ENCODE measurements at places on chromosomes 6 and 20. TPM values are rescaled to one million over a fixed set of nuclear protein-coding genes. Genes with fewer than 3 reads are reported as not detected.

Gene PHIP
- 52.7 TPM for total RNA-seq

DNA sequence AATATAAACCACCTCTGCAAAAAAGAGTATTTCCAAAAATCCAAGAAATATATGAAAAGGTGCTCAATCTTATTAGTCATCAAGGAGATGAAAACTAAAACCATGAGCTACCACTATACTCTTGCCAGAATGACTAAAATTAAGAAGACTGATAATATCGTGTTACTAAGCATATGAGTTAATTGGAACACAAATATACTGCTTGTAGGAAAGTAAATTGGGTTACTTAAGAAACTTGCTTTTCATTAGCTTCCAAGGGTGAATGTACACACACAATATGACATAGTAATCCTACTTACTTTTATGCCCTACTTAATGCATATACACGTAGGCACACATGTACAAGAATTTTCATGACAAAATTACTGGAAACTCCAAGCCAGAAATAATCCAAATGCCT lies 3.4 kb downstream of the THEMIS start:
- no peak overlapping the region for H3K4me3 ChIP-seq
- H3K4me1 ChIP-seq = no peaks in the 10 kb centered on the region
- H3K36me3 ChIP-seq = no peaks in the 10 kb centered on the region
- no peak for DNase-seq
- H3K27ac ChIP-seq = no peak overlapping the region

GRCh38 chr6:98308564-98308963 lies 525.8 kb upstream of the POU3F2 start:
- H3K27me3 ChIP-seq = no peaks in the 10 kb centered on the region
- H3K36me3 ChIP-seq = no peaks in the 10 kb centered on the region
- no peak overlapping the region for H3K27ac ChIP-seq
- H3K4me1 ChIP-seq = no peaks in the 10 kb centered on the region
- no peak for DNase-seq

Gene ZBP1
- 36.9 TPM for total RNA-seq

Gene ESR1
- total RNA-seq = 5.9 TPM

Gene PPP1R16B
- 108 TPM for total RNA-seq

- no peak for DNase-seq
- peaks cover 12% of the 10 kb centered on the region for H3K4me1 ChIP-seq
- H3K4me3 ChIP-seq = no peak overlapping the region
- no peaks in the 10 kb centered on the region for H3K36me3 ChIP-seq
These were observed 8.8 kb downstream of the TENT5A start for GRCh38 chr6:81743649-81744048.

Gene NRN1
- not detected for total RNA-seq

Gene DDO
- not detected for total RNA-seq

- DNase-seq = no peak
- H3K27ac ChIP-seq = no peak overlapping the region
- no peak overlapping the region for H3K4me3 ChIP-seq
- H3K27me3 ChIP-seq = no peaks in the 10 kb centered on the region
- no peaks in the 10 kb centered on the region for H3K36me3 ChIP-seq
- no peaks in the 10 kb centered on the region for H3K4me1 ChIP-seq
These were observed 140.6 kb downstream of the OPN5 start for GRCh38 chr6:47922391-47922790.

Gene ULBP1
- 0.12 TPM for total RNA-seq

DNA sequence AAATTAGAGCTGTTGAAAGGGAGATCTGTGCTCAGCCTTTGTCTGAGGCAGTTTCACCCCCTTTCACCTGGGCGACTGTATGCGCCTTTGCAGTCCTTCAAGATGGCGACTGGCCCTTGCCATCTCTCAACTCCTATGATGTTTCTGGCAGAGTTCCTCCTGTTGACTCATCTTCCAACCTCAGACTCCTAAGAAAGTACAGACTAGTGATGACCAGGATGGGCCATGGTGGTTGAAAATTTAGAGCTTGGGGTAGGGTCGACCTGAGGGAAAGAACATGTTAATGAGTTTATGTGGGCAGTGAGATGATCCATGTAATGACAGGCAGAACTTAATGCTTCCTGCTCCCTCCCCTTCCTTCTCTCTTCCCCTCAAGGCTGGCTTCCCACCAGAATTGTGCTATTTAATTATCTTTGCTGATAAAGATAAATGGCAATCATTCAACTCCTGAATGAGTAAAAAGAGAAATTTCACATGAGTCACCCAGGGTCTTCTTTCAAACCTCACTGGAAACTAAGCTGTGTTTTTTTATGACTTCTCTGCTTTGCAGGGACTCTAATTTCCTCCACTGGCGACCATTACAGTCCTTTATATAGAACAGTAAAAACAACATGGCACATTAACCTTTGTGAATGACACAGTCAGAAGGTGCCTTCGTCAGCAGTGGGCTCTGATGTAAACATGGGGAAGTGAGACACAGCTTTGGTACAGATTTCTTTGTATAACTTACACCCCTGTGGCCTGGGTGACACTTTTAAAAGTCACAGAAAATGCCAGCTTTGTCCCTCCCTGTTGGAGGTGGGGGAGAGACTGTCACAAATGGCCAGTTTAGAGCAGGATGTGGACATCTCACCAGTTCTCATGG lies 103.5 kb downstream of the SCP2D1 start:
- no peaks in the 10 kb centered on the region for H3K4me1 ChIP-seq
- H3K36me3 ChIP-seq = no peaks in the 10 kb centered on the region
- no peak overlapping the region for H3K27ac ChIP-seq
- no peaks in the 10 kb centered on the region for H3K27me3 ChIP-seq

GRCh38 chr6:15458021-15458459 lies 204.8 kb downstream of the DTNBP1 start:
- no peaks in the 10 kb centered on the region for H3K27me3 ChIP-seq
- peak; percentile 79 for DNase-seq
- peaks cover 19% of the 10 kb centered on the region for H3K36me3 ChIP-seq
- peak overlapping the region; percentile 30 for H3K27ac ChIP-seq
- peaks cover 29% of the 10 kb centered on the region for H3K4me1 ChIP-seq
- no peak overlapping the region for H3K4me3 ChIP-seq

- H3K36me3 ChIP-seq = no peaks in the 10 kb centered on the region
- peaks cover 11% of the 10 kb centered on the region for H3K4me1 ChIP-seq
- no peaks in the 10 kb centered on the region for H3K27me3 ChIP-seq
- no peak overlapping the region for H3K27ac ChIP-seq
- no peak overlapping the region for H3K4me3 ChIP-seq
These were observed 4.7 kb downstream of the DNTTIP1 start for GRCh38 chr20:45796337-45797065.

DNA sequence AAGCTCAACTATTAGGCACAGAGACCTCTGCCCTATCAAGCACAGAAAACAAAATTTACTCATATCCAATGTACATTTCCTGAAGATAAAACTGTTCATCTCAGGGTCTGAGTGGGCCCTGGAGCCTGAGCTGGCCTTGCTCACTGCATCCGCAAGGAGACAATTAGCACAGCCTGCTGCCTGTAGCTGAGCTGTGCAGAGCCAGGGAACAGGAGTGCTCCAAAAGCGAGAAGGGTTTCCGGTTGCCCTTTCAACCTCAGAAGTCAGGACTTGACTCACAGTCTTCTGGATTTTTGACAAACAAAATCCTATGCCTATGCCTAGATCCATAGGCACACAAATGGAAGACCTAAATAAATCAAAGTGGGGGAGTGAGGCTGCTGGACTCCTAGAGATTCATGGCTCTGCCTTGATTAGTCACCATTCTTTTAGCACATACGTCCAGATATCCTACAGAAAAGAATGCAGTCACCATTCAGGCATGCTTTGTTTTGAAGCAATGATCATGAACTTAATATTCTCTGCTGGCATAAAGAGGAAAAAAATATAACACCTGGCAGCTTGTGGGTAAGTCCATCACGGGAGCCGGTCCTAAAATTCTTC lies 73.5 kb downstream of the BFSP1 start:
- peaks cover 2% of the 10 kb centered on the region for H3K27me3 ChIP-seq
- H3K36me3 ChIP-seq = no peaks in the 10 kb centered on the region
- H3K4me3 ChIP-seq = no peak overlapping the region
- no peak overlapping the region for H3K27ac ChIP-seq
- no peak for DNase-seq
- H3K4me1 ChIP-seq = no peaks in the 10 kb centered on the region

Gene DBNDD2
- 3.6 TPM for total RNA-seq

DNA sequence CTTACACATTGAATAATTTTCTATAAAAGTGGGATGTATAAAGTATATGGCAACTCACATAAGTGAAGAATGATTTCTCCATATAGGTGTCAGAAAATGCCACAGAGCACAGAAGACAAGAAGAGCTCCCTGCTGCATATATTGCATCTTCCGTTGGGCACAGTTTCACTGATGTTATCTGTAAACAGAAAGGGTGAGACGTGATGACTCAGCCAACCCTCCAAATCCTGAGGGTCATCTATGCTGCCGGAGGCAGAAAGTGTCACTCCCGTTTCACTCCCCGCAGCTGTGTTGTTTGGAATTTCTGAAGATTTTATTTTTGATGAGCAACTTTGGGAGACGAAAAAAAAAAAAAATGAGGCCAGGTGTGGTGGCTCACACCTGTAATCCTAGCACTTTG lies 644.1 kb downstream of the C6orf118 start:
- DNase-seq = no peak
- H3K4me3 ChIP-seq = no peak overlapping the region
- no peaks in the 10 kb centered on the region for H3K27me3 ChIP-seq
- H3K27ac ChIP-seq = no peak overlapping the region
- no peaks in the 10 kb centered on the region for H3K36me3 ChIP-seq

DNA sequence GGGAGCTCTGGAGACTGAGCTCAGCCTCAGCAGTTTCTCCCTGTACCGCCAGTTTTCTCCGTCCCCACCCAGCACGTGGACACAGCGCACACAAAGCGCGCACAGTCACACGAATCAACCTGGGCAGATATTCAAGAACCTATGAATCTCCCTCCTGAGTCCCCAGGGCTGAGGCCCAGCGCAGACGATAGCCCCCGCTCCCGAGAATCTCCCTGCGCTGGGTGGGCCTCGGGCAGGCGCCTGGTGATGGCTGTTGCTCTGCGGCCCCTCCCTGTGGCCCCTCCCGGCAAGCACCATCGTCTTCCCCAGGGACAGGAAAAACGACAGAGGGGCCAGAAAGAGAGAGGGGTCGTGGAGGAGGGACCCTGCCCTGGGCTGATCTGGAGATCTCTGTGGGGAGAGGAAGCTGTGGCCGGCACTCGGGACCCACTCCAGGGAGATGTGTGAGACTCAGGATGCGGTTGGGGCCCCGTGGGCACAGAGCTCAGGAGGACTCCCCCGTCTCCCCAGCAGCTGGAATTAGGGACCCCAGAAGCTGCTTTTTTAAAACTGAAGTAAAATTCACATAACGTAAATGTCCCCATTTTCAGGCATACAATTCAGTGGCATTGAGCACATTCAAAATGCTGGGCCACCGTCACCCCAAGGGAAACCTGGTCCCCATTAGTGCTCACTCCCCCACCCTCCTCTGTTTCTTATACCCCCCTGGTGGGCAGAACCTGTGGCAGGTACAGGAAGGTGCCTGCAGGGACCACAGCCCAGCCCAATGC lies 330.8 kb downstream of the TAF4 start:
- H3K27ac ChIP-seq = no peak overlapping the region
- no peak overlapping the region for H3K4me3 ChIP-seq
- no peaks in the 10 kb centered on the region for H3K4me1 ChIP-seq
- no peak for DNase-seq
- H3K27me3 ChIP-seq = no peaks in the 10 kb centered on the region

Gene ELOVL4
- total RNA-seq = 0.10 TPM

- H3K4me3 ChIP-seq = no peak overlapping the region
- DNase-seq = peak; percentile 22
- H3K27me3 ChIP-seq = no peaks in the 10 kb centered on the region
- H3K4me1 ChIP-seq = no peaks in the 10 kb centered on the region
- H3K36me3 ChIP-seq = no peaks in the 10 kb centered on the region
These were observed 99.1 kb upstream of the KCNQ5 start for GRCh38 chr6:72522735-72523141.

GRCh38 chr6:154510144-154510905 lies at the start of gene CNKSR3:
CNKSR3 (minus strand) TSS chr6:154510685; CDS start chr6:154510114, 571 bp downstream.
- H3K4me1 ChIP-seq = peaks cover 6% of the 10 kb centered on the region
- no peak within 1 kb of the TSS for H3K4me3 ChIP-seq
- no peak within 1 kb of the TSS for H3K27ac ChIP-seq
- H3K36me3 ChIP-seq = no peaks in the 10 kb centered on the region
- DNase-seq = peak; percentile 7
- peaks cover 12% of the 10 kb centered on the region for H3K27me3 ChIP-seq

DNA sequence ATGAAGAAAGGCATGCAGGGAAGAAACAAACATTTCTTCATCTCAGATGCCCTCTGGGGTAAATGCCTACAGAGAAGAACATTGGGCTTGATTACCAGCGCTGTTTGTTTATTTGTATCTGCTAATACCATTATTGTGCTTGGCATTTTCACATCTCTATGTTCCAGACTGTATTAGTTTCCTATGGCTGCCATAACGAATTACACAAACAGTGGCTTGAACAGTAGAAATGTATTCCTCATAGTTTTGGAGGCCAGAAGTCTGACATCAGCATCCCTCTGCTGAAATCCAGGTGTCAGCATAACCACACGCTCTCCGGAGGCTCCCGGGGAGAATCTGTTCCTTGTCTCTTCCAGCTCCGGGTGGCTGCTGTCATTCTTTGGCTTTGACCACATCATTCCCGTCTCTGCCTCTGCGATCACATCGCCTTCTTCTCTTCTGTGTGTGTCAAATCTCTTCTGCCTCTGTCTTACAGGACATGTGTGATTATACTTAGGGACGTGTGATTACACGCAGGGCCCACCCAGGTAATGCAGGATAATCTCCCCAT lies 241.6 kb upstream of the SUPT3H start:
- peaks cover 8% of the 10 kb centered on the region for H3K4me1 ChIP-seq
- H3K36me3 ChIP-seq = no peaks in the 10 kb centered on the region
- no peak for DNase-seq
- no peak overlapping the region for H3K27ac ChIP-seq
- H3K27me3 ChIP-seq = no peaks in the 10 kb centered on the region

GRCh38 chr20:38084425-38084951 lies 50.9 kb downstream of the RPRD1B start:
- no peak overlapping the region for H3K27ac ChIP-seq
- no peak overlapping the region for H3K4me3 ChIP-seq
- H3K27me3 ChIP-seq = no peaks in the 10 kb centered on the region

GRCh38 chr6:33768644-33769120 lies 20.2 kb downstream of the LEMD2 start:
- H3K27ac ChIP-seq = no peak overlapping the region
- H3K36me3 ChIP-seq = peaks cover 18% of the 10 kb centered on the region
- H3K27me3 ChIP-seq = peaks cover 7% of the 10 kb centered on the region
- peaks cover 6% of the 10 kb centered on the region for H3K4me1 ChIP-seq
- H3K4me3 ChIP-seq = no peak overlapping the region
- peak; percentile 64 for DNase-seq

- no peaks in the 10 kb centered on the region for H3K36me3 ChIP-seq
- no peak for DNase-seq
- H3K27me3 ChIP-seq = no peaks in the 10 kb centered on the region
- H3K4me3 ChIP-seq = no peak overlapping the region
- H3K4me1 ChIP-seq = no peaks in the 10 kb centered on the region
These were observed 253.6 kb upstream of the RAB32 start for GRCh38 chr6:146289816-146290588.

Gene SIRPB1
- total RNA-seq = 1.3 TPM

Gene SLC22A3
- total RNA-seq = not detected

Gene PRDM1
- total RNA-seq = 6.9 TPM
